RWPE1 (cell line): ENCODE measurements at places on chromosomes 7 and 10.

DNA sequence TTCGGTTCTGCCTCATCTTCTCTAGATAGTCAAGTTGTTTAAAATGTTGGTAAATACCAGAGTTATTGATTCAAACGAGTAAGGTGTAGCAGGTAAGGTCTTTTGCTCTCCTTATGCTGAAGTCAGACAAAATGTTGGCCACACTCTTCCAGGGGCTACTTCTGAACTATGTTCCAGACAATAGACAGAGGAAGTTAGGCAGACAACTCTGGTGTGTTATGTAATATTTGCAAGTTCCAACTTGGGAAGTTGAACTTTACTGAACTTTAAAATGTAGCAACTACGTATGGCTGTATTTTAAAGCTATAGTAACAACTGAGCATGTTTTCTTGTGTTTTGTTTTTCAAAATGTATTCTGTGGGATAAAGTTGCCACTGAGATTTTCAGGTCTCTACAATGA is 125.7 kb upstream of the NEBL start:
- peak; percentile 26 for DNase-seq

- DNase-seq, result no peak
These were observed 270.1 kb upstream of the FZD1 start for GRCh38 chr7:90994121-90994520.

DNA sequence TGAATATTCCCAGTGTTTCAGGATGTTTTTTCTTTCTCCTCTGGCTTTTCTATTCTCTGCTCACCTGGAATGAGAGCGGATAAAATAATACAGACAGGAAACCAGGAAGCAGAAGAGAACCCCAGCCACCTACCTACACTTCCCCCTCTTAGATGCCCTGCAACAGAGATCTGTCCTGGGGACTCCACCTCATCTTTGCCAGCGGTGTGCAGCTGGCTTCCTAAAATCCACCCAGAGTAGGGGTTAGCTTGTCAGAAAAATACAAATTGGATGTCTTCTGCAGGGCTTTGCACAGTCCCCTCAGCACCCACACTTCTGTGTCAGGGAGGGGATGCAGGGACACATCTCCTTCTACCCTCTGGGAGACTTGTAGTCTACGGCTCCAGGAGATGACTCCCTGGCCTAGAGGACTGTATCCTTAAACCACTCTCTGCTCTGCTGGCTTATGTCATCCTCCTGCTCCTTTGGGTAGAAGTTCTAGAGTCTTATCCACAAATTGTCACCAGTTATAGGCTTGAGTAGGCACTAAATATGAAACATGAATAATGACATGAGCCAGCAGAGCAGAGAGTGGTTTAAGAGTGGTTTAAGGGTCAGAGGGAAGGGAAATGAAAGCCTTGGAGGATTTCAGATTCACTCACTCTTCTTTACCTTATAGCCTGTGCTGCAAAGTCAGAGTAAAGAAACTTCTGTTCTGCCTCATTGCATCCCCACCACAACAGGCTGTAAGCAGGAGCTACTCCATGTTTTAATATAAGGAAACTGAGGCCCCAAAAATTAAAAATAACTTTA is 749.4 kb downstream of the AUTS2 start:
- no peak for DNase-seq

- no peak for DNase-seq
These were observed 61.2 kb upstream of the PLA2G12B start for GRCh38 chr10:73015779-73016178.

DNA sequence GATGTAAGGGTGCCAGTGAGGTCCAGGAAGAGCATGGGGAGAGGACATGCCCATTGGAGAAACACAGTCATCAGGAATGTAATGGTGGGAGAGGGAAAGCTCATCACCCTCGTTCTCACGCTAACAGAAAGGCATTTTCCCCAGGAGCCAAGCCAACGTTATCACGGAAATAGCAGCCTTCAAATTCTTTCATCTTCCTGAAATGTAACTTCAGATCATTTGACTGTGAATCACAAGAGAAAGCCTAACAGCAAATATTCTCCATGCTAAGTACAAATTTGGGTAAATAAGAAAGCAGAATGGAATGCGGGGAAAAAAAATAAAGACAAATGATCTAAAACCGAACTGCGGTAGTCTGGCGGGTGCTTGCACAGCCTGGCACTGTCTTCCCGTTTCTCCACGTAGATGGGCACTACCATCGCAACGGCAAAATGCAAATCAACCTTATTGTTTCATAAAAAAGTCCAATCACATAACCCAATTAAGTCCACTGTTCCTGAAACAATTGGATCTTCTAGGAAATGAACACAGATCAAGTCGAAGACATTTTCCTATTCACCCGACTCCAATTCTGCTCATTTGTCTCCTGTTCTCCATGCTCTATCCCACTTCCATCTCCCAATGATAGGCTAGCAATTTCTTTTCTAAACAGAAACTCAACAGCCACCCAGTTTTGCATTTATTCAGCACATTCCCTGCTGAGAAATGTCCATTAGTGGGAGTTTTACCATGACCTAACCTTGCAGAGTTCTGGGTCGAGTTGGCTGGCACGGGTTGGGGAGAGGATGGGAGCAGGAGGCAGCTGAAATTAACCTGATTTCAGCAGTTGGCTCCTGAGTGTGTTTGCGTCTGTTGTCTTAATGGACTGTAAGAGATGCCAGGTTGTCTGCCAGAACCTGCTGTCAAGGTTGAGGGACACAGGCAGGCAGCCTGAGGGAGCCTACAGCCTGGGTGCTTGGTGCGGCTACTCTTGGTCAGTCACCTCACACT is 74.6 kb upstream of the FRMD4A start:
- no peak for DNase-seq

- DNase-seq, result peak; percentile 55
These were observed 209.4 kb upstream of the KLF14 start for GRCh38 chr7:130943336-130943901.

- DNase-seq, result no peak
These were observed 93.8 kb downstream of the PRKCQ start for GRCh38 chr10:6486309-6486708.
